ENCODE measurements at places on chromosomes 2 and 18.

DNA sequence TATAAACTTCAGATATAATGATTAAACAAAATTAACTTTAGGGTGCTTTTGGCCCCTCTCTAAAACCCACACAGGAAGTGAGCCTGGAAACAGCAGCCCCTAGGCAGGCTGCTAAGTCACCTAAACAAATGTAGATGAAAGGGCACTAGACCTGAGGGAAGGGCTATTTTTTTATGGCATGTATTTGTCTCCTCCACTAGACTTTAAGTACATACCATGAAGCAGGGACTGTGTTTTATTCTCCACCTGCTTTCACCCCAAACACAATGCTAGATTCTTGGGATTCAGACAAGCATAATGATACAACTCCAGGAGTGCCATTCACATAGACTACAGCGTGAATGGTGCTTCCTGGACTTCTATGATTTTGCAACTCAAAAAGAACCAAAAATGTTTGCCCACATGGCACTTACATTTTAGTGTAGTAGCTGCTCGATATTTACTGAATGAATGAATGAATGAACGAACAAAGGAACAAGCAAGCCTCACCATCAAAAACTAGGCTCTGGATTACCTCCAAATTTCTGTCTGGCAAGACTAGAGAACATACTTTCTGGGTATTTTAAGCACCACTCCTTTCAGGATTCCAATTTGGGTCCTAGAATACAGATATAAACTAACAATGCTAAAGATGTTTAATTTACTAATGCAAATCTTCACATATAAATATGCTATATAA, 10.1 kb downstream of the ATAD2B start:
- no peak for DNase-seq

DNA sequence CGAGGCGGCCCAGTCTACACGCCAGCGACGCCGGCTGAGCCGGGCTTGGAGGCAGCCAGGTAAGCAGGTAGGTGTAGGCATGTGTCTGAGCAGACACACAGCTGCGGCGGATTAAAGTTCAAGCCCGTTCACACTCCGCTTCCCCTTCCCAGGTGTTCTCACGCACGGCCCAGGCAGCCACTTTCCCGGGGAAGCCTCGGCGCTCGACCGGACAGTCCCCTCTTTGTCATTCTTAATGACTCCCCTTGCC, 367 bp downstream of the TGFA start:
- DNase-seq: no peak

GRCh38 chr2:6077585-6077984, 385.4 kb downstream of the SOX11 start:
- DNase-seq: no peak

DNA sequence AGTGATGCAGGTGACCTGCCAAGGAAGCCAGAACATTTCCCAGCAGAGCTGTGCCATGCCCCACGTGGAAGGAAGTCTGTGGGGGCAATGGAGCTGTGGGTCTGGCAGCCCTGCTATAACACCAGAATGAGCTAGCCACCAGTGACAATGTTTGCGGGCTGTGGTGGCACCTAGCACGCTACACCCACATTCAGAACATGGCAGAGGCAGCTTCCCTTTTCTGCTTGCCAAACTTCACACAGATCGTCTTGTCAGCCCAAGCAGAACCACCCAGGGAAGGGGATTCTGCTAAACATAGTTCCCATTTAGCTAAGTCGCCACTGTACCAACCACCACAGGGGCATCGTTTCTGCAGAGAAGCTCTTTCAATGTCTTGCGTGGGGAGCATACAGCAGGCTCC, 27.0 kb upstream of the CCDC93 start:
- DNase-seq: no peak

DNA sequence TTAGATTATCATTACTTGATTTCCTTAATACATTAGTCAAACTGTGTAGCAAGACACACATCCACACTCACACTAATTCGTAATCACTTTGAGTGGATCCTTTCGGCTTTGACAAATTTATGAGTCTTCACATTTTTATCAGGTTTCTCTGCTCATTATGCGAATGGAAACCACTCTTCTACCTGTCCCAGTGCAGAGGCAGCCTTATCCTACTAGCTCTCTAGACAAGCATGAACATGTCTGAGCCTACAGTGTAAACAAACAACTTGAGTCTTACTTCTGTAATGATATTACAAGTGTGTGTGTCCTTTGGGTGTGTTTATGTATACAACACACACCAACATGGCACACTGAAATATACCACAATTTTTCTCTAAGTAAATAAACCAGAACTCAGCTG, 361.9 kb upstream of the CHST9 start:
- no peak for DNase-seq

- no peak for DNase-seq
Measured at GRCh38 chr2:31822587-31822986, 188.2 kb downstream of the MEMO1 start.

- no peak for DNase-seq
Measured at GRCh38 chr18:66623821-66624220, 19.9 kb upstream of the CDH19 start.

GRCh38 chr2:130339885-130340745, 2.6 kb upstream of the IMP4 start:
- DNase-seq: no peak

DNA sequence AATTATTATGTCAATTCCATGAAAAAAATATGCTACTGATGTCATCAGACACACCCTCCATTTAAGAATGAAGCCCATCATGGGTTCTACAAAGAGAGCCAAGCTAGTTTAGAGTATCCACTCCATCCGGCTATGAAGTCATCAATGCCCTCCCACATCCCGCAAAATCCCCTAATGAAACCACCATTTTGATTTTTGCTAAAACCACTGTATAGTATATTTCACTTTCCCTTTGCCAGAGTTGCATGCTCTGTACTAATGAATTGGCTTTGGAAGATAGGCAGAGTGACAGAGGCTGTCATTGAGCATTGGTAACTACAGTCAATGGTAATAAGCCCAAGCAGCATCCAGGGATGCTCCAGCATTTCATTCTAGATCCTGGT, 118.6 kb downstream of the ANKRD44 start:
- DNase-seq: no peak

DNA sequence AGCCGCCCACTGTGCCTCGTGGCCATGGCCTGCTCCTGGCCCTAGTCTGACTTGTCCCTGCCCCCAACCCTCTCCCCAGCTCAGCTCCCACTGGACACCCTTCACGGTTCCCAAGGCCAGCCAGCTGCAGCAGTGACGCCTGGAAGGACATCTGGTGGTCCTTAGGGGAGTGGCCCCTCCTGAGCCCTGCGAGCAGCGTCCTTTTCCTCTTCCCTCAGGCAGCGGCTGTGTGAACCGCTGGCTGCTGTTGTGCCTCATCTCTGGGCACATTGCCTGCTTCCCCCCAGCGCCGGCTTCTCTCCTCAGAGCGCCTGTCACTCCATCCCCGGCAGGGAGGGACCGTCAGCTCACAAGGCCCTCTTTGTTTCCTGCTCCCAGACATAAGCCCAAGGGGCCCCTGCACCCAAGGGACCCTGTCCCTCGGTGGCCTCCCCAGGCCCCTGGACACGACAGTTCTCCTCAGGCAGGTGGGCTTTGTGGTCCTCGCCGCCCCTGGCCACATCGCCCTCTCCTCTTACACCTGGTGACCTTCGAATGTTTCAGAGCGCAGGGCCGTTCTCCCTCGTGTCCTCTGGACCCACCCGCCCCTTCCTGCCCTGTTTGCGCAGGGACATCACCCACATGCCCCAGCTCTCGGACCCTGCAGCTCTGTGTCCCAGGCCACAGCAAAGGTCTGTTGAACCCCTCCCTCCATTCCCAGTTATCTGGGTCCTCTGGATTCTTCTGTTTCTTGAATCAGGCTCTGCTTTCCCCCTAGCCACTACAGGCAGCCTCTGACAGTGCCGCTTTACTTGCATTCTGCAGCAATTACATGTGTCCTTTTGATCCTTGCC, 35.8 kb downstream of the ANO7 start:
- peak; percentile 51 for DNase-seq

DNA sequence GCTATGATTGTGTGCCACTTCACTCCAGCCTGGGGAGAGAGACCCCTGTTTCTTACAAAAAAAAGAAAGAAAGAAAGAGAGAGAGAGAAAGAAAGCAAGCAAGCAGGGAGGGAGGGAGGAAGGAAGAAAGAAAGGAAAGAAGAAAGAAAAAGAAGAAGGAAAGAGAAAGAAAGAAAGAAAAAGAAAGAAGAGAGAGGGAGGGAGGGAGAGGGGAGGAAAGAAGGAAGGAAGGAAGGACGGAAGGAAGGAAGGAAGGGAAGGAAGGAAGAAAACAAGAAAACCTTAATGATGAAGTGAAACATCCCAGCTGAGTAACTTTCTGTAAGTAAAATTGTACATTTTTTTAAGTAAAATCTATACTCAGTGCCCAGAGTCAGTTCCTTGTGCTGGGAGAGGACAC, 75.5 kb upstream of the GLS start:
- DNase-seq: no peak

- DNase-seq: no peak
Measured at GRCh38 chr18:58348951-58349350, 279.9 kb downstream of the ALPK2 start.

DNA sequence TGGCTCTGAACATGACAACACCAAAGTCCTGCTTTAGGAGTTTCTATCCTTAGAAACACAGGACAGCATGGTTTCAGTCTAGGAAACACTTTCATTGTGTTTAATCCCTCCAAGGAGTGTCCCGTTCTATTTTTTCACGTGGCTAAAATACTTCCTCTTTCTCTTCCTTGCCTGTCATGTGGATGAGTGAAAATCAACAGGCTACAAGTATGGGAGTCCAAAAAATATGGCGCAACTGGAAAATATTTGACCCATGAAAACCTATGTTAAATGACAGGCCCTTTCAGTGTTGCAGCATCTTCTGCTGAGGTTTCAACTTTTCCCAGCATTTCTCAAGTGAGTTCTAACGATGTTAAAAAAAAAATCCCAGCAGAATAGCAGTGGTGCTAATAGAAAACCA, 146.3 kb downstream of the LAMA3 start:
- no peak for DNase-seq

DNA sequence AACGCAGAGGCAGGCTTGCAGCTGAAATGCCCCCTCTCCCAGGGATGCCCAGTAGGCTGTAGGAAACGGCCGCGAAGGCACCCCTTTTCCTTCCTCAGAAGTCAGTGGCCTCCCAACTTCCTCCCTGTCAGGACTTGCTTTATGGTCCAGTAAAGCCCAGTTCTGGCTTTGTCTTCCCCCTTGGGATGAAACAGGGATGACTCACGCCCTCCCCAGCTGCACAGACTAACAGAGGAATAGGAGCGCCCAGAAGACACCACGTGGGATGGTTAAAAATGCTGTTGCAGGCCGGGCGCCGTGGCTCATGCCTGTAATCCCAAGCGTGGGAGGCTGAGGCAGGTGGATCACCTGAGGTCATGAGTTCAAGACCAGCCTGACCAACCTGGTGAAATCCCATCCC, 6.9 kb downstream of the CREG2 start:
- DNase-seq: no peak

GRCh38 chr18:48946329-48946835, 4.4 kb downstream of the SMAD7 start:
- no peak for DNase-seq

DNA sequence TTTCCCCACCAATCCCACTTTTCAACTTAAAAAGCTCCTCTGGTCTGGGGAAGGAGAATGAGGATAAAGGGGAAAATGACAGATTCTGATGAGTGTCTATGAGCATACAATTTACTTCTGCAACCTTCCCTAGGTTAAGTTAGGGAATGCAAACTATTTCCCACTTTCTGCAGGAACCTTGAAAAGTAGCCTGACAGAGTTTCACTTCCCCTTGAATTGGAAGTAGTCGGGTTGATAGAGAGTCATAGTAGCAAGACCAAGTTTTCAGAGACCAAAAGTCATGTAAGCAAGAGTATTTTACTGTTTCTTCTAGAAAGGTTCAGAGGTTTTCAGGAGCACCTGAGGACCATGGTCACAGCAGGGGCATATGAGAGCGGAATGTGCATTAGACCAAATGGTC, 815.1 kb downstream of the CPS1 start:
- no peak for DNase-seq

GRCh38 chr2:39435741-39436591, 1.1 kb downstream of the MAP4K3 start:
- peak; percentile 43 for DNase-seq

GRCh38 chr2:241984658-241985057, 115.1 kb downstream of the RTP5 start:
- DNase-seq: no peak

Measured in lung microvascular endothelial cell (primary cell).